ENCODE measurements at places on chromosomes 13 and 19.

GRCh38 chr13:113769106-113769505 is 10.1 kb downstream of the TMEM255B start:
- DNase-seq, result no peak

GRCh38 chr19:3538965-3539755 is at the start of gene TEKTIP1:
Gene TEKTIP1 (plus strand): TSS chr19:3539174. CDS start chr19:3539178, 4 bp downstream.
- DNase-seq, result no peak

DNA sequence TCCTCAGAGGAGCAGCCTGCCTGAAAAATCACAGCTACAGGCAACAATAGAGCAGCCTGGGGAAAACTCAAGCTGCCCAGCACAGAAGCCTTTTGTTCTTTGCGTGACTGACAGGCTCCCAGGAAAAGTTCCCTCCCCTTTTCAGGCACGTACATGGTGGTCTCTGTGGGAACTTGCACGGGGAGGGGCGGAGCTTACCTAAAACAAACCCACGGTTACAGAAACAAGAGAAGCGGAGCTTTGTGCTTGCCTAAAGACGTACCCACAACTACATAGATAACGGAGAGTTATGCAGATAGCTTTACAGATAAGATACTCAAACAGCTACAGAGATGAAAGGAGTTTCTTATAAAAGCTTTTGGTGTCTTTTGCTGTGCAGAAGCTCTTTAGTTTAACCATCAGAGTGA is 11.4 kb downstream of the ETFB start:
- DNase-seq, result no peak

DNA sequence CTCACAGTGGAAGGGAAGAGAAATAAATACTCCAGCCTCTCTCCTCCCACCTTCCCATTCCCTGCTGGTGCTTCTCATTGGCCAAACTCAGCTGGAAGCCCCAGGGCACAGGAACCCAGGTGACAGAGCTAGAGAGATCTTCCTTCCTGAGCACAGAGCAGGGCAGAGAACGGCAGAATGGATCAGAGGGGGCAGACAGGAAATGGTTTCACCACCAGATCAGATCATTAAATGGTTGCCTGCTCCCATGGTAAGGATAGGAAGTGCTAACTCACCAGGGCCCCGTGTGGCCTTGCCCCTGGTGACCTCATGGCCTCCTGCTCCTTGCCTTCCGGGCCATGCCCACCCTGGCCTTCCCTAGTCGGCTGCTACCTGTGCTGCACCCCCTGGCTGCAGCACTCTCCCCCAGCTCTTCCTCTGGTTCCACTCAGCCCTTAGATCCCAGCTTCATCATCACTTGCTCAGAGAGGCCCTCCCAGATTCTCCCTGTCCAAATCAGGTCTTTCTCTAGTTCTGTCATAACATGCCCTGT is 108.7 kb downstream of the DPF1 start:
- no peak for DNase-seq

DNA sequence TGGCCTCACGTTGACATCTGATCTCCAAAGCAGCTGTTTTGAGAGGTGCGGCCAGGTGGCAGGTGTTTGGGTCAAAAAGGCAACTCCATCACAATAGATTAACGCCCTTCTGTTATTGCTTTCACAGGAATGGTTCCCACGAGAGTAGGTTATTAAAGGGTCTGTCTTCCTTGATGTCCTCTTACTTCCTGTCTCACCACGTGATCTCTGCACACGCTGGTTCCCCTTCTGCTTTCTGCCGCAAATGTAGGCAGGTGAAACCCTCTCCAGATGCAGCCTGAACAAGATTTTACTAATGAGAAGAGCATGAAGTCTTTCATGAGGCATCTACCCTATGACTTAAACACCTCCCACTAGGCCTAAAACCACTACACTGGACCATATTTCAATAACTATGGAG is 22.8 kb upstream of the ZNF564 start:
- DNase-seq, result no peak

GRCh38 chr19:38649305-38650171 is 2.1 kb downstream of the ACTN4 start:
- no peak for DNase-seq

DNA sequence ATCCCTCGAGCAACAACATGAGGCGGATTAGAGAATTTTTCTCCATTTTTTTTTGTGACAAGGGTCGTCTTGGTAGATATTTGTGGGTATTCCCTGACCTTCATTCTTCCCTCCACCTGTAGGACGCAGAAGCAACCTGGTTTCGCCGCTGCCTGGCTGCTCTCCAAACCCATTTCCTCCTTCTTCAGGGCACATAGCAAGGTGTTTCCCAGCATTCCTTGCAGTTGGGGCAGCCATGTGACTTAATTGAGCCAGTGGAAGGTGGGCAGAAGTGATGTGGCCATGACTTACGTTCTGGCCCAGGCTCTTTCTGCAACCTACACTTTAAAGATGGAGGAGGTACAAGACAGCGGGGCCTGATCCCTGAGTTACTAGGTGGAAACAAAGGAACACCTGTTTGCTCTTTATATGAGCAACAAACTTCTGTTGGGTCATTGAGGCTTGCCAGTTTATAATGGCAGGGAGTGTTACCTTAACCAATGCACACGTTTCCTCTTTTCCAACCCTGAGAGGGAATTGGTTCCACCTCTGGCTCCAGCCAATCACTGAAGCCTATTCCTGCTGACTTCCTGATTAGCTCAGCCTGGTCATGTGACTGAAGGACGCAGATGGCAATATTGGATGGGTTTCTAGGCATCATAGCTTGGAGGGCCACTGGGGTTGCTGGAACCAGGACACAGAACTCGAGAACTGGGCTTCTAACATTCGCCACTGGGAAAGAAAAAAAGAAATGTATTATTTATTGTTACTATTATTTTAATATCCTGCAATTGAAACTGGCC is 30.8 kb upstream of the ZNRF4 start:
- no peak for DNase-seq

DNA sequence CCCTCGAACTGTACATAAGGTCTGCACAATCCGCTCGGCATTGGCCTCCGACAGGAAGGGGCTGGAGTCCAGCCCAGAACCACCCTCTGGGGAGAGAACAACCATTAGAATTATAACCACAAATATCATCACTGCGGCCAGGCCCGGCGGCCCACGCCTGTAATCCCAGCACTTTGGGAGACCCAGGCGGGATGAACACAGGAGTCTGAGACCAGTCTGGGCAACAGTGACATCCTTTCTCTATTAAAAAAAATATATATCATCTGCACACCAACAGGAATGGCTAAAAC is 11.4 kb downstream of the COQ8B start:
- DNase-seq, result no peak

DNA sequence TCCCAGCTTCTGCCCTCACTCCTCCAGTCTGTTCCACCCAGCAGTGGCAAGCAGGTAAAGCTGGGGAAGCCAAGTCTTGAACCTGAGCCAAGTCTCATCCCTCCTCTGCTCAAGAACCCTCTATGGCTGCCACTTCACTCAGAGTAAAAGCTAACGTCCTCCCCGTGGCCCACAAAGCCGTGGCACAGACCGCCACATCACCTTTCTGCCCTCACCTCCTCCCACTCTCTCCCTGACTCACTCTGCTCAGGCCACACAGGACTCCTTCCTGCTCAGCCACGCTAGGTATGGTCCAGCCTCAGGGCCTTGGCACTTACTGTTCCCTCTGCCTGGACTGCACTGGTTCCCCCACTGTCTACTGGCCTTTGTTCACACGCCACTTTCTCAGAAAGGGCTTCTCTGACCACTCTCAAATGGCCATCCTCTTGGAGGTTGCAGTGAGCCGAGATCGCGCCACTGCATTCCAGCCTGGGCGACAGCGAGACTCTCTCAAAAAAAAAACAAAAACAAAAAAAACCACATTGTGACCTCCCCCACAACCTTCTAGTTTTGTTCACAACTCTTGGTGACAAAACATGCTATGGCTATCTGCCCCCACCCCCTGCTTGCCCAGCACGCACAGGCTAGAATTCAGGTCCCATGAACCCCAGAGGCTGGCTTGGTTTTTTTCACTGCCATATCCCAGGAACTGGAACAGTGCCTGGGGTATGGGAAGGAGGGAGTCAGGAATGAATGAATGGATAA is 15.8 kb downstream of the NDUFB7 start:
- DNase-seq, result no peak
